Stimulated activated CD4-positive, alpha-beta T cell treated with anti-CD3 and anti-CD28 coated beads, Interleukin-12 subunit alpha, Interleukin-12 subunit beta, amount 100 ng/mL, for 4 hours (primary cell): ENCODE measurements at places on chromosomes 1 and 21.
A peak's percentile ranks its signal among the peaks of the same experiment; 100 is the strongest.

DNA sequence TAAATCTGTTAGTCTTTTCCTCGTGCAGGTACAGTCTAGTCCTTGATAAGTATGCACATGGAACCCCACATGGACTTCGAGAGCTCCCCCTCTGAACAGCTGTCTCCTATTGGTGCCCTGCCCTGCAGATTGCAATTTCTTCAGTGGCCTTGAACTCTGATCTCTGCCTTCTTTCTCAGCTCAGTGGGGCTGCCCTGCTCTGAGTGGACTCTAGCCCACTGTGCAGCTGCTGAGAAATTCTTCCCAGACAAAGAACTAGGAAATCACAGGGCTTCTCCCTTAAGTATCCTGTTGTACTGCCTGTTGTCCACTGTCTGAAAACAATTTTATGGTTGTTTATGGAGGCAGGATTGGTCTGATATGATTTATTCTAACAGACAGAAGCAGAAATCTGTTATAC is 38.2 kb downstream of the ADAM30 start:
- no peak for DNase-seq

DNA sequence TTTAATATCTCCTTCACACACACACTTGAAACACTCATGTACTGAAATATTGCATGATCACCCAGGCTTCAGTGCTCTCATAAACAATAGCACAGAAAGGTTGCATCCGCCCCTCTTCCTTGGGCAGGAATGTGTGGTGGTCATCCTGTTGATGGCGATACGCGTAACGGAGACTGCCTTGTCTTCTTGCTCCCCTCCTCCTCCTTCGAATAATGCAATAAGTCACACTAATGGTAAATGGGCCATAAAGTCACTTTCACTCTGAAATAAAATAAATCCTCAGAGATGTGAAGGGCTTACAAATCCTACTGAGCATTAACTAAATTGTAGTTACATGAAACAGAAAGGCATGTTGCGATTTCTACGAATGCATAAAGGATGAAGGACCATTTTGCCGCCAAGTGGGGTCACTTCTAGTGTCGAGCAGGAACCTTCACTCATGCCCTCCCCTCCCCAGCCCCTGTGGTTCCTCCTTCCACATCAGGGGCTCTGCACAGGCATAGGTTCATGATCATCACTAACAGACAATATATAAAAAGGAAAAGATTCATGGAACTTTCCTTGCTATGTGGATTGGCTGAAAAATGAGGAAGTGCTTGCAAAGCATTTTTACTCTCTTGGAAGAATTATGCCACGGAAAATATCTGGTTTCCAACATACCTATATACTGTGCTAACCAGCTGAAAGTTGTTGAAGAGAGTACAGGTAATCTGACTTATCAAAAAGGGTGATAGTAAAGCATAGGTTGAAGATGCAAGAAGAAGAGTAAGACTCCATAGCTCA is 1.2 kb upstream of the PGBD5 start:
- no peak for DNase-seq

- DNase-seq: no peak
These were observed 87.1 kb upstream of the BCL10 start for GRCh38 chr1:85363521-85363920.

DNA sequence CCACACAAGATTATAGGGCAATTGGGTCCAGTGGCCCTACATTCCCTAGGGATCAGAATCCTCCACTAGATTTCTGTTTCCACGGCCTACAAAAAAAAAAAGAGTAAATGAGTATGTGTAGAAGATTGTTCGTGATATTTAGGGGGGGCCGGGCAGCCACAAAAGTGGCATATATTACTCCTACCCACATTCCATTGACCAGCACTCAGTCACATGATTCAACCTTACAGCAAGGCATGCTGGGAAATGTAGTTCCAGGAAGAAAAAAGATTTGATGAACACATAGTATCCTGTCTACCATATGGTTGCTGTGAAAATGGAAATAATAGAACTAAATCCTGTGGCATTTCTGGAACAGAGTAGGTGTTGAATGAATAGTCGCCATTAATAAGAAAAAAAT is 43.4 kb upstream of the GJB5 start:
- no peak for DNase-seq

DNA sequence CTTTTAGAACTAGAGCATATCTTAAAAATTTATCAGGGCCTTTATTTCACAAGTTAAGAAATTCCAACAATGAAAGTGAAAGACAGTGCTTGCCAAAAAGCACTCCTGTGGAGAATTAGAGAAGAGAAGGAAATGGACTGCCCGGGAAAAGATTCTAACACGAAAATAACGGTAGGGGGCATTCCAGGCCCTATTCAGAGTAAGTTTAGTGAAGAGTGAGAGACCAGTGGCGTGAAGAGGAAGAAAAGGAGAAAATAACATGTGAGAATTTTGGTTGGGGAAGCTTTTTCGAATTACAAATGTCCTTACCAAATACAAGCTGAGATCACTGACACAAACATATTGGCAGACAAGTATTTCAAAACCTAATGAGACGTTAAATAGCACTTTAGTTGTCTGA is 38.4 kb upstream of the RBM34 start:
- DNase-seq: no peak

DNA sequence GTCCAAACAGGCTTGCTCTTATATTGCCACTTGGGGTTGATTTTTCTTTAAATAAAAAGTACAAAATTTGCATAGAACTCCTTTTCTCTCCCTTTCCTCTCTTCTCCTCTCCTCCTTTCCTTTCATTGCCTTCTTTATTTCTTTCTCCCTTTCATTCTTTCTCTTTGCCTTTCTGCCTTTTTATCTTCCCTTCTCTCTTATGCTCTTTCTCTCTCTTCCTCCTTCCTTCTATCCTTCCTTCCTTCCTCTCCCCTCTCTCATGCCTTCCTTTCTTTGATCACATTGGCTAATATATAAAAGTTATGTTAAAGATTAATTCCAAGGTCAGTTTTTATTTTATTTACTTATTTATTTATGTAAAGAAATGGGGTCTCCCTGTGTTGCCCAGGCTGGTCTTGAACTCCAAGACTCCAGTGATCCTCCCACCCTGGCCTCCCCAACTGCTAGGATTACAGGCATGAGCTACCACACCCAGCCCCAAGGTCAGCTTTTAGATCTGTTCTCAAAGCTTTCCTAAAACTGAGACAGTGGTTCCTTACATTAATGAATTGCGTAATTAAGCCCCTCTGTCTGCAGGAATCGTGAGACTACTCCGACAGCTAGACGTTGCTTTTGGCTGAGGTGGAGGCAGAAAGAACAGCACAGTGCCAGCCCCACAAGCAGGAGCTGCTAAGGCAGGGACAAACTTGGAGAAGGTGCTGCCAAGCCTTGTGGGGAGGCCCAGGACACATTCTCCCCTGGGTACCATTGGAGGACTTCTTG is 361.9 kb downstream of the SIPA1L2 start:
- DNase-seq: no peak

DNA sequence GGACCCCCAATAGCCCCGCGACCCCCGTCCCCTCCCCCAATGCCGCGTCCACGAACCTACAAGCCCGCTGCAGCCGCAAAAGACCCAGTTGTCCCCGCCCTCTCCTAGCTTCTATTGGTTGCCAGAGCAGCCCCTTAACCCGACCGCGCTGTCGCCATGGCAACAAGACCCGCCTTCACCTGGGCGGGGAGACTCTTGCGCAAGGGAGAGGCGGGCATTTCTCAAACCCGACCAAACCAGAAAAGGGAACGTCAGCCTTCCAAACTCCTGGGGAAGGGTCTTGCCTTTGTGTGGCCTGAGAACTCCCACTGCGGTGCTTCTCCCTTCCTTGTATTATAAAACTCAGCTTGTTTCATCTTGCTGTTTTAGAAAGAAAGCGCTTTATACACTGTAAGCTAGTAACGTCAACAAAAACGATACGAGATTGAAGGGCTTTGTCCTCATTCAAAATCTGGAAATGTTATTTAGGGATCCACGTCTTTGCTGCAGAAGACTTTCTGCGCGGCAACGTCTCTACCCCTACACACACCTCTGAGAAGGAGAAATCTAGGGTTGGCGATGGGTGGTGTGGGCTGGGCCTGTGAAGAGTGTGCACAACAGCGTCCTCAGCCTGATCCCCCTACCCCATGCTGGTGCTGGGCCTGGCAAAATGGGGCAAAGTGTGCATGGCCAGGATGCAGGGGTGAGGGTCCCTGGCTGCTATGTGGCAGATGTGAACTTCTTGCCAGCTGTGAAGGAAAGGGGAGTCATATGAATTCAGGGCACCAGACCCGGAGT is at the start of gene TMEM9:
TSS of gene TMEM9 (minus strand) at position 86 of the 777 bp plus-strand sequence. CDS start 551 bp downstream, outside the sequence.
- peak; percentile 99 for DNase-seq

DNA sequence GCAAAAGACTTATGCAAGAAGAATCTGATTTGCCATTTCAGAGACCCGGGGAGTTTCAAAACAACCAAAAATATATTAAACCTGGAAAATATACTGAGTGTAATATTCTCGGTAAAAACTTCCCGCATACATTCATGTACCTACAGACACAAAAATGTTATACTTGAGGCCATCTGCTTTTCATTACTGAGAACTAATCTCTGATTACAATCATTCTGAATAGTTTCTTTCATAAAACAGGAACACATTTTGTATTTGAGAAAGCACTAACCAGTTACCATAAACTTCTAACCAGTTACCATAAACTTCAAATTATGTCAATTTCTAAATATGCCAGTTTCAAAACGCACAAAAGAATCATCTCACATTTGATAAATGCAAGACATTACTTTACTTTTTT is 7.8 kb downstream of the ZNHIT6 start:
- no peak for DNase-seq

GRCh38 chr1:186798960-186799688 is 29.6 kb upstream of the PLA2G4A start:
- no peak for DNase-seq

GRCh38 chr21:25535849-25536248 is 71.4 kb downstream of the MRPL39 start:
- no peak for DNase-seq

DNA sequence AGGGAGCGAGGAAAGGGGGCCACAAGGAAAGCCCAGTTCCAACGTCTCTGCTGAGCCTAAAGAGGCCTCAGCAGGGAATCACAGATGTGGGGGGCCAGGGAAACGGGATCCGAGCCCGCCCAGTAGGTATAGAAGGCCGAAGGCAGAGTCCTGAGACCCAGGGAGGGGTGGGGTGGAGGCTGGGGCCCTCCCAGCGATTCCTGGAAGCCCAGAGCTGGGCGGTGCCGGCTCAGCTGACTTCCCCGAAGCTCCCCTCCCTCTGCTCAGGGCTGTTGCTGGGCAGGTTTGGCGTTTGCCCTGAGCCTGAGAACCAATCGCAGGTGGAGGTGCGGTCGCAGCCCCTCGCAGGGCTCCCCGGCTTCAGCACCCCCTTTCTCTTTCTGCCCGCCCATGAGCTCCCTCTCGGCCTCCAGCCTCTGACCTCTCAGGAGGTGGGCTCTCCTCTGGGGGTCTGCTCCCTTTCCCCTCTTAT is 12.8 kb downstream of the ADAMTSL4 start:
- peak; percentile 84 for DNase-seq

GRCh38 chr1:87170931-87171598 is 157.6 kb upstream of the LMO4 start:
- no peak for DNase-seq

GRCh38 chr21:38477226-38477625 is 21.1 kb downstream of the ERG start:
- DNase-seq: no peak

GRCh38 chr1:26811057-26811456 is 15.4 kb upstream of the ZDHHC18 start:
- DNase-seq: no peak

- no peak for DNase-seq
These were observed 12.5 kb upstream of the GPR153 start for GRCh38 chr1:6273380-6273891.
